Keratinocyte (primary cell): ENCODE measurements at places on chromosomes 1 and 21.

- DNase-seq, result no peak
Observed at GRCh38 chr1:93106226-93106625, 27.1 kb downstream of the MTF2 start.

DNA sequence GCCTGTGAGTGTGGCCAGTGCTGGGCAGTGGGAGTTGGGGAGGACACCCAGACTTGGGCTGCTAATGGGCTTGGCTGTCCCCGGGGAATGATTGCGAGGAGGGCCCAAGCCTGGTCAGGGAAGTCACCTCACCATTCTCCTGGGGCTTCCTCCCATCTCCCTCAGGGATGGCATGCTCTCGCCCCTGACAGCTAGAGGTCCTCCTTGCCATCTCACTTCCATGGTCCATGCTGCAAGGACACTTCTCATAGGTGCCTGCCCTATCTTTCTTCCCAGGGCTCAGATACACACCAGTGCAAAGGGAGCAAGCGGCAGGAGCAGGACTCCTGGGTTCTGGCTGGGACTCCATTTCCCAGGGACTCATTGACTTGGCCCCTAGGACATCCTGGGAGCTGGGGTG is 4.1 kb downstream of the NTRK1 start:
- no peak for DNase-seq

- DNase-seq, result no peak
Observed at GRCh38 chr1:19220991-19221390, 10.9 kb upstream of the UBR4 start.

GRCh38 chr1:158952416-158952815 is 21.1 kb downstream of the PYHIN1 start:
- DNase-seq, result no peak

GRCh38 chr1:38308780-38309179 is 262.2 kb upstream of the POU3F1 start:
- peak; percentile 73 for DNase-seq

- DNase-seq, result no peak
Observed at GRCh38 chr21:31005019-31005418, 33.3 kb downstream of the KRTAP19-8 start.

- no peak for DNase-seq
Observed at GRCh38 chr21:42836402-42836666, 43.0 kb downstream of the WDR4 start.

DNA sequence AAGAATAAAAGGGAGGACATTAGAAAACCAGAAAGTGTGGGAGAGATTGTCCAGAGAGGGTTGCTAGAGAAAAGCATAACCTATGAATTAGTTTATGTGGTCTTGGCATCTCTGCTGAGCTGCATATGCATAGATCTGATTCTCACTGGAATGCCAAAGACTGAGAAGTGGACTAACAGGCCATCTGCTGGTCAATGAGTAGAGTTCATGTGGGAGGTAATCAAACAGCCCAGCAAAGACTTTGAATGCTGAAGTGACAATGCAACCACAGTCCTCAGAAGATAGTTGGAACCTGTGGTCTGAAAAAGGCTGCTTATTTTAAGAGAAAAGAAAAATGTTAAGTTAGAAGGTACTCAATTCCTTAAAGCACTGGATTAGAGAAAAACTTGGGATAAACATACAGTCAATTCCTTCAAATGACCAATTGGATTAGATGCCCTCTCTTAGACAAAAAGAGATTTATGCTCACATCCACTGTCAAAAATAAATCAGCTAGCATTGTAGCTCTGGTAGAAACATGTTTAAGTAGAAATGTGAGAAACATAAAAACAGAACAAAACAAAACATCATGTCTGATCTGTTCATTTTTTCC is 382.8 kb downstream of the AMY1C start:
- DNase-seq, result no peak

GRCh38 chr1:222454782-222455181 is 93.1 kb downstream of the HHIPL2 start:
- DNase-seq, result no peak

GRCh38 chr1:223842784-223843183 is 3.0 kb downstream of the TP53BP2 start:
- no peak for DNase-seq

DNA sequence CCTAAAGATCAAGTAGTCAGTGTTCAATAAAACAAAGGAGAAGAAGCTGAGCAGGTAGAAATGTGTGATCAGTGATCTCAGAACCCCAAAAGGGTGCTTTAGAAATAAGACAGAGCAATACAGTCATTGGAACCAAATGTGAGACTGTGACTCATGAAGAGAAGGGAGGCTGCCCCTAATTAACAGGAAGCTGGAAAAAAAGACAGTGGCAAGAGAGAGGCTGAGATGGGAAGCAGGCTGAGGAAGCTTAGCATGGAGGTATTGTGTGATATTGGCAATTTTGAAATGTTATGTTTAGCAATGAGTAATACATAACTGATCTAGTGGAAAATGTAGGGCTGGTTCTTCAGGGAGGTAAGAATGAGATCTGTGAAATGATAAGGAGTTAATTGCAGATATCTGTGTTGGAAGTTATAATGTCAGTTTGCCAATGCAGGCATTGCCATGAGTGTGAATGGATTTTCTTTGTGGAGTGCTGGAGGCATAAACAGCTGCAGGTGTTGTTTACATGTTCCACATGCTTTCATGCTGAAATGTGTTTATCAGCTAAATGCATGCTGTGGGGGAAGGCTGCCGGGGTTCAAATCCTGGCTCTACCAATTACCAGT is 90.6 kb upstream of the CACNA1E start:
- DNase-seq, result no peak

DNA sequence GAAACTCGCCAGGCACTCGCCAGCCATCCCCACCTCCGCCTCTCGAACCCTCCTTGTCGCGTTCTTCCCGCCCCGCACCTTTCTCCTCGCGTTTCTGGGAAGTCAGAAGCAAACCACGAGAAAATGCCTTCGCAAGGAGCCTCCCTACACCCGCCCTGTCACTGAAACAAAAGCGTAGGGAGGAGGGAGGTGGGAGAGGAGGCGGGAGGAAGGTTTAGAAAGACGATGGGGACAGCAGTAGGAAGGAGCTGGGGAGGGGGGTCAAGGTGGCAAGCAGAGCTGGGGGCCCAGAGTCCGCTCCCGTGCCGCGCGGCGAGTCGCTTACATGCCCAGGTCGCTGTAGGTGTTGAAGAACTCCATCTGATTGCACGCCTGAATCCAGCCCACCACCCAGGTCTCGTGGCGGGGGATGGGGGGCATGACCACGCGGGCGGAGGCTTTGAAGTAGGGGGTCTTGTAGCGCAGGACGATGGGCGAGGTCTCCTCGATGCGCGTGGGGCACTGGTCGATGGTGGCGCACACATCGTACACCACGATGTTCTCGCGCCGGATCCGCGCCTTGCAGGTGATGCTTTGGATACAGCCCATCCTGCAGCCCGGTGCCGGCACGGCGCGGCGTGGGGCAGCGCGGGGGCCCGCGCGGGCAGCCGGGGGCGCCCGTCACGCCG is 1.0 kb downstream of the FAM78B start:
- DNase-seq, result no peak

DNA sequence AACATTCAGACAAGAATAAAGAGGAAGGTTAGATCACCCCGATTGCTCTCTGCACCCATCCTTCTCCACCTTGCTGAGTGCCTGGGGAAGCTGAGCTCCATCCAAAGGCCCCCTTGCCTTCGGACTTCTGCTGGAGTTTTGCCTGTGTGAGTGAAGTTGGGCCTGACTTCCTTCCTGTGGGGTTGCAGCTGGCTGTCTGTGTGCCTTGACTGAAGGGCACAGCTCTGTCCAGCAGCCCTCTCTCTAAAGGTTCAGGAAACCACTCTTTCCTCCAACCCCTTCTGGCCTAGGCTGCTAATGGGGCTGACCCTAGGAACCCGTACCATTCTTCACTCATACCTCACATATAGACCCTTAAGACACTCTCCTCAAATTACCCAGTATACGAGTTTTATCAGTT is 173.4 kb upstream of the HMCN1 start:
- DNase-seq, result no peak

DNA sequence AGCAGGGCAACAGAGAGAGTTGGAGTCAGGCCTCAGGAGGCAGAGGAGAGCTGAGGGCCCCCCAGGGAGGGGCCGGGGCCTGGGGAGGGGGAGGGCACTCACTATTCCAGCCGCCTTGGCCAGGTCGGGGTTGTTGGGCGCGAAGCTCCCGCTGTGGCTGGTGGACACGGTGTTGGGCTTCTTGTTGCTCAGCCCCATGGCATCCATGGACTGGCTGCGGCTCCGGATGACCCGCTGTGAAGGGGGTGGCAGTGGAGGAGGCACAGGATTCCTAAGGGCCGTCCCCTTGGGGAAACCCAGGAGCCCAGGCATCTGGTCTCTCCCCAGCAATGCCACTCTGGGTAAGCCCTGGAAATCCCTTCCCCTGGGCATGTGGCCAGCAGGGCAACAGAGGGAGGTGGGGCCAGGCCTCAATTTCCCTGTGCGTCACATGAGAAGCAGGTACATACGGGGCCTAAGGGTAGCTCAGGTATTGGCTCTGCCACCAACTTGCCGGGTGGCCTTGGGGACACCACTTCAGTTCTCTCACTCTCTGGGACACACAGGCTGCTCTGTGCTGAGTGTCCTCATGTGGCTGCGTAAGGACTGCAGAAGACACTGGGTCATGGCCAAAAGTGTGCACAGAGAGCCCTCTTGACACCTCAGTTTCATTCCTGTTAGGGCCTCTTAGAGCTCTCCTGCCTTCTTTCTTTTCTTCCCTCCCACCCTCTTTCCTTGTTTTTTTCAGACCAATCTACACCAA is 63.0 kb downstream of the RAP1GAP start:
- DNase-seq, result no peak

GRCh38 chr1:27157194-27157593 is 2.3 kb upstream of the SLC9A1 start:
- no peak for DNase-seq

- no peak for DNase-seq
Observed at GRCh38 chr1:225572422-225572821, 80.5 kb downstream of the ENAH start.

GRCh38 chr1:41467673-41468072 is 16.8 kb downstream of the EDN2 start:
- no peak for DNase-seq

GRCh38 chr1:55437692-55438091 is 222.5 kb upstream of the USP24 start:
- DNase-seq, result no peak

DNA sequence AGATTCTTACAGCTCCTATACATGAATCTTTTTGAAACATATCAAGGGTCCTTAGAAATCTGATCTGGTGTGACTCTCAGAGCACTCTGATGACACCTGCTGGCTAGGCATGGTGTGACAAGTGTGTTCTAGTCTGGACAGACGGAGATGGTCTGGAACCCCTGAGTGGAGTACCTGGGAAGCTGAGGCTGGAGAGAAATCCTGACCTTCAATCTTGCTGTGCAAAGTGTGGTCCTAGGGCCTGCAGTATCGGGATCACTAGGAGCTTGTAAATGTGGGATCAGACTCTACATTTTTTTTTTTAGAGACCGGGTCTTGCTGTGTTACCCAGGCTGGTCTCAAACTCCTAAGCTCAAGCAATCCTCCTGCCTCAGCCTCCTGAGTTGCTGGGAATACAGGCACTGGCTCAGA is 78.6 kb upstream of the SOD1 start:
- DNase-seq, result peak; percentile 15

DNA sequence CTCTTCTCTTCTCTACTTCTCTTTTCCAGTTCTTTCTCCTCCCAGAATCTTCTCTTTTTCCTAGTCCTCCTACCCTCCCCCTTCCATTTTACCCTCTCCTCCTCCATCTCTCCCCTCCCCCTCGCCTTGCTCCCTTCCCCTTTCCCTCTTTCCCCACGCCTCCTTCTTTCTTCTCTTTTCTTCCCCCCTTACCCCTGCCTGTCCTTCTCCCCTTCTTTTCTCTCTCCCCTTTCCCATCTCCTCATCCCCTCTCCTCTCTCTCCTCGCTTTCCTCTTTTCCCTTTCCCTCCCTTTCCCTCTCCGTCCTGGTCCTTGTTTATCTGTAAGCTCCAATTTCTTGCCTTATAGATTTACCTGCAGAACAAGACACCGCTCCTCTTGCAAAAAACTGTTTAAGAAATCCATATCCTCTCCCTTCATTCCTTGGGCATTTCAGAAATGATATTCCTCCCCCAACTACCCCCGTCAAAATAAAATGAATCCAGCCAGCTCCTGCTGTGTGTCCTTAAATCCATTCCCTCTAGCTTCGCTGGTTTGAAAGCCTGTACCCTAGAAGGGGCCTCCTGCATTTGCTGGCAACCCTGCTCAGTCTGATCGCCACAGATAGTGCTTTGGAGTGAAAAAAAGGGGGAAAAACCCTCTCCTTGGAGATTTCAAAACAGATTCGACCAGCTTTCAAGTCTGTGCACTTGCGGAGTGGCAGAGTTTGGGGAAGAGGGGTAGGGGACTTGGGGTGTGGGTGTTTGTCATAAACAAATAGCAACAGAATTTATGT is 89.4 kb downstream of the PAPPA2 start:
- DNase-seq, result no peak
